Activated CD4-positive, alpha-beta T cell treated with anti-CD3 and anti-CD28 coated beads for 1 hour (primary cell): ENCODE measurements at places on chromosomes 5 and 9.

GRCh38 chr9:123742009-123742767 is 187.7 kb downstream of the DENND1A start:
- DNase-seq: no peak

GRCh38 chr9:132575811-132576210 is 6.6 kb upstream of the BARHL1 start:
- no peak for DNase-seq

- DNase-seq: no peak
These were observed 15.6 kb downstream of the SPARC start for GRCh38 chr5:151670953-151671636.

DNA sequence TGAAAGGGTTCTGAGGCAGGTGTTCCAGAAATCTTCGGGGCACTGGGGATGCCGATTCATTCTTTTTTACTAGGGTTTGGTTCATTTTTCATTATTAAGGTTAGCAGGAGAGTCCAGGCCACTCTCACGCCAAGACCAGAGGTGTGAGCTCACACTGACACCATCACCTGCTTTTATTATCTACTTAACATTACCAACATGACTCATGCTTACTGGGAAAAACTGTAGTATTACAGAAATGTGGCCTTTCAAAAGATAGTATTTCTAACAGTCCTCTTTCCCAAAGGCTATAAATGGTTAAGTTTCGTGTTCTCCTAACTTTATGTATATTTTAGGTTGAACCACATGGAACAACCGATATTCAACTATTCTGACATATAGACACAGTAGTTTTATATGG is 222.1 kb downstream of the ROR2 start:
- no peak for DNase-seq

DNA sequence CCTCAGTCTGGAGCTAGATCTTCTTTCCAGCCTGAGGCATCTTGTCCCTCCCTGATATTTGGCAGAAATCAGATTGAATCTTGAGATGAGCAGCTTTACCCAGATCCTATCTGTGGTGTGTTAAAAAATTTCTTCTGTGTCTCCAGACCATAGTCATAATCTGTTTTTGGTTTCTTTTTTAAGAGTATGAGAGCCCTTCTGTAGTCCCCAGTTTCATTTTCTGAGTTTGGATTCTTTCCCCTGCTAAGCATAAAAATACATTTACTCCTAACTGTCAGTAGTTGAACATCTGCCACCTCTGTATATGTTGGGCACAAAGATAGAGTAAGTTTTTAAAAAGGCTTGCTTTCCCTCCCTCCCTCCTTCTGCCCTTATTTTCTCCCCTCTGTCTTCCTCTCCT is 137.7 kb downstream of the CNTLN start:
- no peak for DNase-seq

DNA sequence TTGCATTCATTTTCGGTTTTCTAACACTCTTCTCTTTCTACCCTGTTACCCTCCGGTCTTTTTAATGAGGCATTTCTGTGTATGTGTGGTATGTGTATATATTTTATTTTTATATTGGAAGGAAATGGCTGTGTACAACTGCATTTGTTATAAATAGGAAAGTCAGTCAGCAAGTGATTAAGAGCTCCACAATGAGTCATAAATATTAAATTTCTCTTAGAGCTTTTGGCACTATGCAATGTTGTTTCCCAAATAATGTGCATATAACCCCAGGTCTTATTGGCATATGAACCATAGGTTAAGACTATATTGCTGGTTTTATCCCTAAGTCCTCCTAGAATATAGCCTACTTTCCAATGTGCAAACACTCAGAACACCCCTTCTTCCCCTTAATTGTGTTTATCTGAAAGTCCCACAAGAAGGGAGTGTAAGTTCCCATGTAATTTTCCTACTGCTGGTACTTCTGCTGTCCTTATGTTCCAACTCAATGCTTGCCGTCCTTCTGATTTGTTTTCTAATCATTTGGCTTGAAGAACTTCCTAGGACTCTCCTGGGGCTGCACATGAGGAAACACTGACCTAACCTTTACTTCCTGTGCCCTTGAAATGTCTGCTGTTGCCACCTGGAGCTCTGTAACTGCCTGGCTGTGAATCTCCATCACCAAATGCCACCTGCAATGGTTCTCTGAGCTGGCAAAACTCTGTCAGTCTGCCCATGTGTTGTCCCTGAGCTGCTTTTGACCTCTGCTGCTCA is 65.5 kb upstream of the PCSK5 start:
- no peak for DNase-seq

- DNase-seq: no peak
These were observed 25.7 kb downstream of the C9orf85 start for GRCh38 chr9:71937070-71937625.

GRCh38 chr9:84239343-84239742 is 101.2 kb downstream of the SLC28A3 start:
- no peak for DNase-seq

DNA sequence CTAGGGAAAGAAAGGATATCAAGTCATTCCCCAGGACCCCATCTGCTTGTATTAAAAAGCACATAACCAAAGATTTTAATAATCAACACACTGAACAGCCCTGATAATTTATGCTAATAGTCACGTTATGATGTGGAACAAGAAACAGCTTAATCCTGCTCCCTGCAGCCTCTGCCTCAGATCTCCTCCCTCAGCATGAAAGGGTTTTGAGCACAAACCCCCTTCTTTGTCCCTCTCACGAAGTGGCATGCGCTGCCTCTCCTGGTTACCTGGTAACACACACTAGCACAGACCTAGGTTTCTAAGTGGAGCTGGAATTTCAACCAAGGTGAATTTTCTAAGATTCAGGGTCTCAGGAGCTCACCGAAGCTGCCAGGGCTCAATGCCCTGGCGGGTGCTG is 5.1 kb downstream of the IGFBPL1 start:
- DNase-seq: no peak

DNA sequence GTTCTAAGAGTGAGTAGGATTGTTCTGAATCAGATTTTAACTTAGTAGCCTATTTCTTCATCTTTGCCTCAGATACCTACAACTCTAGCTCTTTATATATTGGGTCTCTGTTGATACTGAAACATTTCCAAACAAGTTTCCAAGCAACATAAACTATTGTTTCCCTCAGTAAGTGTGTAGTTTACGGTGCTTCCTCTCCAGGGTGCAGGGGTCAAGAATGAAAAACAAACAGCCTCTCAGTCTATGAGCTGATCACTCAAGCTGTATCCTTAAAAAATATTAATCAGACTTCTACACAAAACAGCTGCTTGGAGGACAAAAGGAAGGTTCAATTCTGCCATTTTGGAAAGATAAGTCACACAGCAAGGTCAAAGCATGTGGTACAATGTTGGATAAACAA is 75.0 kb downstream of the ADAMTS12 start:
- DNase-seq: no peak

- no peak for DNase-seq
These were observed 2.5 kb downstream of the GPBP1 start for GRCh38 chr5:57176350-57176857.

DNA sequence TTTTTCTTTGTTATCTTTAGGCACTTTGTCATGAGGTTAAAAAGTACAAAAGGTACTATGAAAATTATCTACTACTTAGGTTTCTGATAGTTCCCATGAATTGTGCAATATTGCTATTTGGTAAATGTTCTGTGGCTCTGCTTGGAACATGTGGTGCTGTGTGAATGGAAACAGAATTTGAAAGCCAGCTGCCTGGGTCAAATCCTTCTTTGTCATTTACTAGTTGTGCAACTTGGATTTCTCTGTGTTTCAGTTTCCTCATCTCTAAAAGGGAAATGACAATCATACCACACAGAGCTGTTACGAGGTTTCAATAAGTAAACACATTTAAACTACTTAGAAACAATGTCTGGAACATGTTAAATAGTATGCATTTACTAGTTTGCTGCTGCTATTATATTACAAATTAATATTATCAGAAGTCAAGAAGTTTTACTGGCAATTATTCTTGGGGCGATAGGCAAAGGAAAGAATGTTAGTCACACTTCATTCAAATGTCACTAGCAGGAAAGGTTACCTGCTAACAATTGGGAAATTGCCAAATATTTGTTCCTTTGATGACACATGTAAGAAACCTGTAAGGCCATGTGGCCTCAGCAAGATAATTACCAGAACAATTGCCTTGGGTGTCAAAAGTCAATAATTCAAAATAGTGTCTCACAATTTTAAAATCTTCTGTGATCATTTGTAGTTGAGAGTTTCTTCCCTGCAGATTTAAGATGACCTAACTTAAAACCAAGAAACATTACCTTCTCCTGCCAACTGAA is 184.8 kb downstream of the KIAA0825 start:
- DNase-seq: no peak

GRCh38 chr9:98823666-98824334 is 16.3 kb downstream of the GALNT12 start:
- DNase-seq: no peak

DNA sequence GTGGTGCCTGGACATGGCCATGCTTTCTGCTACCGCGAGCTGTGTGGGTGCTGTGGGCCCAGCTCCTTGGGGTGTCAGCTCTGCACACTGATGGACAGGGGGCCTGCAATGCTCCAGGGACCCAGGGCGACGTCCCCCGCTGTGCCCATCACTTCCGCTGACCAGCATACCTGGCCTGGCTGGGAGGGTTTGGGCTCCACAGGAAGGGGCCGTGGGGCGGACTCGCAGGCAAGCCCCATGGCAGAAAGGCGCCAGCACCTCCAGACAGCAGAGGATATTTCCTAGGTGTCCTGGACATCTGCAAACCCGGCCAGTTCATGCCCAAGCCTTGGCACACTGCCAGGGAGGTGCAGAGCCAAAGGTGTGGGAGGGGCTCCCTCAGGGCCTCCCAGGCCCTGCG is 295.8 kb upstream of the IRX4 start:
- DNase-seq: no peak

DNA sequence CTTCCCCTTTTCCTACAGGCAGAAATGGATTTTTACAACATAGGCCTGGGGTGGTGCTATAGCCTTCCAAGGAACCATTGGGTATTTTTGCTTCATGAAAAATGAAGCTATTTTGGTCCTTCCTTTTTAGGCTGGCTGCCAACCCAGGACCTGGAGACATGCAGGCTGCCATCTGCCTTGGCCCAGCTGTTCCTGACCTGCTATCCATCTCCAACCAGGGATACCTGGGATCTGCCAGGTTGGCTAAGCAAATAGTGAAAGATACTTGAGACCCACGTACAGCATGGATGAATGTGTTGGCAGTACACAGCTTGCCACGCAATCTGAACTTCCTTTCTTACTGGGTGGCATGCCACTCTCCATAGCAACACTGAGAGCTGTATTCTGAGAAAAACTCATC is 31.1 kb downstream of the MRPS27 start:
- no peak for DNase-seq

- no peak for DNase-seq
These were observed 177.2 kb downstream of the GADD45G start for GRCh38 chr9:89781838-89782540.

DNA sequence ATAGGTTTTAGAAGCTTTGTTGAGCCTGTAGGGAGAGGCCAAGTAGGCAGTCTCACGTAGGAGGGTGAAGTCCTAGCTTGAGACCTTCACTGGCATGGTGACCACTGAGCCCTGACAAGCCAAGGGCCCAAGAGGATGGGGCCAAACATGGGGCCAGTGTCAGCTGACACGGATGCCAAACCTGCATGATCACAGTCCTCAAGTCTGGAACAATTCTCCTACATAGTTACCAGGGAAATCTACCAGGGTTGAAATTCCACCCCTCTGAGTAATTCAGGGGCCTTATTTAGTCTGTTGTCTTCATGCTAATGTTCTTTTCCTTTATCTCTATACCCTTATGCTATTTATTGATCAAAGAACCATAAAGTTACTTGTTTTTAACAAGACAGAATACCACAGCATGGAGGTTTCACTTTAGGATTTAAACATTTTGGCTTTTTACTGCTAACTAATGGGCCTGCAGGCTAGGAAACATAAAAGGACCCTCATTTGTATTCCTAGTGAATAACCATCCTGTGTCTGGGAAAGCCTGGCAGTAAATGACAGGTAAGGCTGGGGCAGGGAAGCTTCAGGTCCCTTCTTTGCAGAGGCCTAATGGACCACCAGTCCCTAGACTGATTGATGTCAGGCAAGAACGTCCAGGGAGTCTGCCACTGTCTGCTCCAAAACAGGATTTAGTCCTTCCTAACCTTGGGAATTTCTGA is 140.8 kb downstream of the FGF1 start:
- no peak for DNase-seq

DNA sequence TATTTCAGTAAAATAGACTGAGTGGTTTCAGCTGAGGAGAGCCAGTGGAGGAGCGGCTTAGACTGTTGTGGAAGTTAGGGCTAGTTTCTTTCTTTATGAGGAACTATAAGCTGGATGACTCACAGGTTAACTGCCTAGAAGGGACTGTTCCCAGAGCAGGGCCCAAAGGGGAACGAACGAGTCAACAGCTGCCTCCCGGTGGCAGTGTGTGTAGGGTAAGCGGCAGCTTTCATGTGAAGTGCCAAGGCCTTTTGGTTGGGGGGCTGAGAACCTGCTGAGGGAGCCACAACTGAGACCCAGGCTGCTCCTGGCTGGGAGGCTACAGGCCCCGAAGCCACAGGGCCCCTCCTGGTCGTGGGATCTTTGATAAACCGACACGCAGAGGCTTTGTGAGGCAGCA is 7.0 kb downstream of the SQSTM1 start:
- no peak for DNase-seq

DNA sequence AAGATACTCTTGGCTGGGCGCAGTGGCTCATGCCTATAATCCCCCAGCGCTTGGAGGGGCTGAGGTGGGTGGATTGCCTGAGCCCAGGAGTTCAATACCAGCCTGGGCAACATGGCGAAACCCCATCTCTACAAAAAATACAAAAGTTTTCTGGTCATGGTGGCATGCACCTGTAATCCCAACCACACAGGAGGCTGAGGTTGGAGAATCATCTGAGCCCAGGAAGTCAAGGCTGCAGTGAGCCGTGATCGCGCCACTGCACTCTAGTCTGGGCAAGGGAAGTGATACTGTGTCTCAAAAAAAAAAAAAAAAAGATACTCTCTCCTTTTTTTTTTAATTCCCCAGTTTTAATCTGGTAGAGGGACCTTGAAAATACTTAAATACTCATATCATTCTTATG is 15.0 kb downstream of the ANKRD33B start:
- DNase-seq: no peak

- no peak for DNase-seq
These were observed 6.2 kb downstream of the DIPK1B start for GRCh38 chr9:136718345-136719194.

DNA sequence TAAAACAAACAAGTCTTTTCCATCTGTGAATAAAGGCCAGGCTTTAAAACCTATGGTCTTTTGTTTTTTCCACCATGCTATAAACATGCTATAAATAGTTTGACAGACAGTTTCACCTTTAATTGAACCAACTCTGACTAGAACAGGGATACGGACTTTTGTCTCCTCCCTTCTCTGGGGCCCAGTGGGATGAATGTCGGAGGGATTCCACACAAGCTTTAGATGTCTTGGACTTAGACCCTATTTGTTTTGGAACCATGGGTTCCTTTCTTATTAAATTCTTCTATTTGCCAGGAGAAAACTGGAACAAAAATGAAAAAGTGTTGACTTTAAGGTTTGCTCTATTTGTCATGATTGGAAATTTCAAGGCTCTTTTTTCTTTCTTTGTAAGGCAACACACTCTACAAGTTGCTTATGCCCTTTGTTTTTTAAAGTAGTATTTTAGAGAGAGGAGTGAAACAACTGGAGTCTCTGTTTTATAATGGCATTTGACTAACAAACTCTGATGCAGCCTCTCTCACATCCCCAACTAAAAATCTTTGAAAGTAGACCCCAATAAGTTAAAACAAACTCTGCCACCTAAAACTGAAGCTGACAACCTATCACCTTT is 145.3 kb downstream of the MLLT3 start:
- no peak for DNase-seq

GRCh38 chr5:172178991-172179989 is 8.7 kb downstream of the STK10 start:
- DNase-seq: no peak
